HS-5 (cell line): ENCODE measurements at places on chromosomes 2 and 18.

DNA sequence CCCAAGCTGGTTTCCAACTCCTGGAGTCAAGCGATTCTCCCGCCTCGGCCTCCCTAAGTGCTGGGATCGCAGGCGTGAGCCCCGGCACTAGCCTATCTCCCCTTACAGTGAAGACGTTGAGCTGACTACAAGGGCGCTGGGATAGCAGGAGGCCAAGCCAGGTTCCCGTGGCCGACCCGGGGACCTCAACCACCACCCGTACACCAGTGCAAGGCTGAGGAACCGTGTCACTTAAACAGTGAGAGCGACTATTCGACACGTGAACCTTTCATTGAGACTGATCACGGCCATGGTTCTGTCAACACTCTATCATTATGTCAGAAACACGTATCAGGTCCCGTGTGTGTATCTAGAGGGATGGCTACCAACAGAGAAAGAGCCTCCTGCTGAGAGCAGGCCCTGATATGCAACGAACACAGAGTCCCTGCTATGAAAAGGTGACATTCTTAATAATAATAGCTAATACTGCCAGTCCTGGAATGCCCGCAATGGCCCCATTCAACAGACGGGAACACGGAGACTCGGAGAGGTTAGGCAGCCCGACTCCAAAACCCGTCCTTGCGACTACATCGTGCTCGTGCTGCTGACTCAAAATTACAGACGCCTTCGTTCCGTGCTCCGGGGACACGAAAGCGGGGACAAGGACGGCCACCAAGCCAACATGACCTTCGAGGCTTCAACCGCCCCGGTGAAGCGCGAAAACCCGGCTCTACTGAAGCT, 833 bp downstream of the AFG3L2 start:
- DNase-seq: no peak

DNA sequence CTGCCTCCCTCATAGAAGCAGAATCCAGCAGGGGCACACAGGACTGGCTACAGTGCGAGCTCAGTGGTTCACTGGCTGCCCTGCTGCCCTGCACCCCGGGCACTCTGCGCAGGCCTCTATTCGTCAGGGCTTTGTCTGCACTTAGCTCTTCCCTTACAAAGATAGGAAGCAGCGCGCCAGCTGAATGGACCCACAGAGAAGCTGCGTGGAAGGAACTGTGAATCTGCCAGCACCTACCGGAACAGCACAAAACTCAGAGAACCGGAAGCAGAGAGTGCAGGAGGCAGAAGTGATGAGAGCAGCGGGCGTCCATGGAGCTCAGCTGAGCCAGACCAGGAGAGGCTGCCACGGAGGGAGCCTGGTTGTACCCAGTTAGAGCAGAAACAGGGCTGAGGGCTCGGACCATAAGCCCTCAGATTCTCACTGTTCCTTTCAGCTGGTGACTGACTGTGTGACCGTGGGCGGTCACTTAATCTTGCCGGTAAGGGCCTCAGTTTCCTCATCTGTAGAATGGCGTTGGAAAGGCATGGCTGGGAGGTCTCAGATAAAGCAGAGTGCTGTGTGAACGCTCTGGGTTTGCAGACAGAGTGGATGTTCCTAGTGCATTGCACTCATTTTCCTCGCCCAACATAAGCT, 23.1 kb upstream of the SLC66A3 start:
- no peak for DNase-seq

- peak; percentile 6 for DNase-seq
Measured at GRCh38 chr18:43620936-43621335, 343.6 kb upstream of the SYT4 start.

- DNase-seq: no peak
Measured at GRCh38 chr2:14082640-14083039, 549.9 kb upstream of the LRATD1 start.

DNA sequence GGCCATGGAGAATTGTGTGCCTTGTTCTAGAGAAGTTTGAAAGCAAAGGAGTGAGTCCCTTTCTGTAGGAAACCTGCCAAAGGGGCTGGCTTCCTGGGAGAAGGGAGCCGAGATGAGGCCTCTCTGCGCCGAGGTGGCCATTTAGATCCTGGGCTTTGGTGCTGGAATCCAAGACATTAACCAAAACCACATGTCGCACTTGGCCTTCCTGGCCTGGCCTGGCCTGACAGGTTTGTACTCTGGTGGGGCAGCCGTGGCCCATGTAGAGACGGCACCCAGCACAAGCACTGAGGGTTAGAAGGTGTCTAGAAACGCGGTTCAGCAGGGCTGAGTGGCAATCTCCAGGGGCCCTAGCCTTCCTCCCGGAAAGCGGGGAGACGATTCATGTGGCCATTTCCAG, 7.1 kb downstream of the CNNM3 start:
- no peak for DNase-seq

DNA sequence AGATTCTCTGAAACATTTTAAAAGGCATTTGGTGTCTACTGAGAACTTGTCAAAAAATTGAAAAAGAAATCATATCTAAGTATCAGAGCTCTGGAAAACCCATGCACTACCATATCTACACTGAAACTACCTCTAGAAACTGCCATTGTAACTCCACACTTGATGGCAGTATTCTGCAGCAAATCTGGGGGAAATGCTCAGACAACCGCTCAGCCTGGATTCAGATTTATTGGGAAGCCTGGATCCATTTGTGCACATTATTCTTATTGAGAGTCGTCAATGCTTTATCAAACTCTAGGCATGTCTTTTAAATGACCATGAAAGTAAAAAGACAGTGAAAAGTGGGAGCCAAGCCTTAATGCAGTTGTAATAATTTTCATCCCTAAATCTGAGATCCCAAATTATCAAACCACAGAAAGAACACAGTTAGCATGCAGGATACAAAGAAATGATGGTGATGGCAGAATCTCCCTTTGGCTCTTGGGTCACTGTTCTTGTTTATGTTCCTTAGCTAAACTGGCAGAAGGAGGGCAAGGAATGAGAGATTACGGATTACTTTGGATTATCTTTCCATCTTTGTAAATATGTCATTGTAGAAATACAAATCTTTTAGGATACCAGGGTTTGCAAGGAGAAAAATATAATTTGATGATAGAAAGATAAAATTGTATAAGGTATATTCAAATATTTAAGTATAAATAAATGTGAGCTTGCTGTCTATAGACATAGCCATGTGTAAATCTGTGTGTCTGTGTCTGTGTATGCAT, 512.1 kb upstream of the SYT4 start:
- no peak for DNase-seq

- peak; percentile 85 for DNase-seq
Measured at GRCh38 chr2:156341452-156342253, 9.1 kb upstream of the NR4A2 start.

- DNase-seq: no peak
Measured at GRCh38 chr2:84866122-84866521, 14.8 kb downstream of the TRABD2A start.

DNA sequence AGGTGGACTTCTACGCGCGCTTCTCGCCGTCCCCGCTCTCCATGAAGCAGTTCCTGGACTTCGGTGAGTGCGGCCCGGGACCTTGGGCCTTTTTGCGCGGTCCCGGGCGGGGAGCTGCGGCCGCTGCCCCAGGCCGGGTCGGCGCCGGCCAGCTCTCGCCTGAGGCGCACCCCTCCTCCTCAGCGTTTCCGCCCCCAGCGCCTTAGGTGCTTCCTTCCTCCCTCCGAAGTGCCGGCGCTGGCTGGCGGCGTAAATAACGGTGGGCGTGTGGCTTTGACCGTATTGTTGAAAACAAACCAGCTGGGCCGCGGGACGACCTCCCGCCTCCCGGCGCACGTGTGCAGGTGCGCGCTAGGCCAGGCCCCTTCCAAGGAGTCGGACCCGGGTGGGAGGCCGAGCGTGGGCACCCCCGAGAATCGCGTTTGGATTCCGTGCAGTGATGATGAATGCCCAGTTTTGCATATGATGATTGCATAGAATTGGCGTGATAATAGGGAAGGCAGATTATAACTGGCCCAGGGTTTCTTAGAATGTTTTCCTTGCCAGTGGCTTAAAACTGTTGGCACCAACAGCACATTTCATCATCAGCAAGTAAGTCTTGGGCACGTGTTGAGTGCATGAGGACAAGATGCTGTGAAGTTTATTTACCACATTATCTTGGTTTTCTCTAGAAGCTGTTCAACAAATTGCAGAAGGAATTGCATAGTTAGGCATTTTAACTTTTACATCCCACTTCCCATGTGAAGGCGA, 569 bp downstream of the PDK1 start:
- no peak for DNase-seq

DNA sequence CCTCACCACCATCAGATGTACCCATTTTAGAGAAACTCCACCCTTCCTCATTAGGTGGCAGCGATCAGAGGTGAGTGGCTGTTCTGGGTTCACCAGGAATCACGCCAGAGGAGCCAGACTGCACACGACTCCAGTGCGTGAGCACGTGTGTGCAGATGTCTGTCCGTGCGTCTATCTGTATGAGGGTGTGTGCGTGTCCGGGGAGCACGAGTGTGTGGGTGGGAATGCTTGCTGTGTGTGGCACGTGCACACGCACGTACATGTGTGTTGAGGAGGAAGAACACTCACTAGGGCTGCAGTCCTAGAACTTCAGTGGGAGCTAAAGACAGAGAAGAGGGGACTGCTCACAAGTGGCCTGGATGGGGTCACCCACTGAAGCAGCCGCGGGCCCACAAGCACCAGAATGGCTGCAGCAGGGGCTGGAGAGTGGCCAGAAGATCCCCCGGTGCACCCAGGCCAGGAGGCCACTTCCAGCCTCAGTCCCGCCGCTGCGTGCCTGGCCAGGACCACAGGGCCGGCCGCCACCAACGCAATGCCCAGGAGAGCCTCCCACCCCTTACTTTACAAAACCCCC, 13.9 kb downstream of the HDAC4 start:
- no peak for DNase-seq

DNA sequence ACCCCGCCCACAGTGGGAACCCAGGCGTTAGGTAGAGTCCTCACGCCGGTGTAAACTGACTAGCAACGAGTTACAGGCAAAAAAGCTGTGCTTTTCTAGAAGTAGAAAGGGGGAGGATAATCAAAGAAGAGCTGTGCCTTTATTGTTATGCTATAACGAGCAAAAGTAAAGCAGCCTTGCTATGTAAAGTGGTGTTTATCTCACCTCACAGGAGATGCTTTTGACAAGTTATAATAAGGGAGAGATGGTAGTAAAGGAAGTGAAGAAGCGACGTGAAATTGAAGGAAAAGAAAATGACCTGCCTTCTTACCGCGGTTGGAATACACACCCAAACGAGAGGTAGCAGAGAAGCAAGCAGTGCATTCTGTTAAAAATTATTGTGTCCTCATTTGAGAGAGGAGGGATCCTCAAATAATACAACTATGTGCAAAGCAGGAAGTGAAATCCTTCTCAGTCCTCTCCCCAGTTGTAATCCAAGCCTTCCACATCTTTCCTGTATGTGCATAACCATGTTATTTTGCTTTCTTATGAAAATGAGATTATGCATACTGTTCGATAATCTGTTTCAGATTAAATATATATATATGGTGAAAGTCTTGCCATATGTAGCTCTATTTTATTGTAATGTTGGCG, 962 bp downstream of the TANK start:
- DNase-seq: no peak

DNA sequence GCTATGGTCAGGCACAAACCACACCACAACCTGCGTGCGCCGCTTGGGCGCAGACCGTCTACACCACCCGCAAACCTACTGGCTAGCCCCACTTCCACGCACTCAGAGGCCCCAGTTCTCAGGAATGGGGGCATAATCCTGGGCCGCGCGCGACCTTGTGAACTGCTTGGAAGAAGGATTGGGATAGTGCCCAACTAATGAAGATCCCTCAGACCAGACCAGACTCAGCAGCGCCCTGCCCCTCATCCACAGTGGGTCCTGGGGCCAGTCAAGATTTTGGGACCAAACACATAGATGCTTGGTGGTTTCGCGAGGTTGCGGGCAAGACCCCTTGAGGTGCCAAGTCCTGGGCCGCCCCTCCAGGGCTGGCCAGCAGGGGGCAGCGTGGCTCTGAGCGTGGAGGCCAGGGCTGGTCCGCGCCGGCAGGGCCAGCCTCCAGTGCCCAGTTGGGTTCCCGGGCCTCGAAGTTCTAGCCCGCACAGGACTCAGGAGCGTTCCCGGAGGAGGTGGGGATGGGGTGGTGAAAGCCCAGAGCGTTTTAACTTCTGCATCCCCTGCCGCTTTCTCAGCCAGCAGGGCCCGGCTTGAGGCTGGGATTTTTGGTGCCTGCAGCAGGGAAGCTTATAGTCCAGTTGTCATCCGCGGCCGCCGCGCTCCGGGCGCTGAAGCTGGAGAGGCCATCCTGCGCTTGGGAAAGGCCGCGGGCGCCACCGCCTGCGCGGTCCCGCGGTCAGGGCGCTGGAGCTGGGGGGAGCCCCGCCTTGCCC, 8.3 kb downstream of the OSR1 start:
- DNase-seq: no peak

GRCh38 chr2:107235491-107236254, 349.7 kb upstream of the ST6GAL2 start:
- no peak for DNase-seq

- no peak for DNase-seq
Measured at GRCh38 chr2:168304024-168304681, 56.8 kb upstream of the STK39 start.

GRCh38 chr2:170716851-170717598, 1.9 kb downstream of the SP5 start:
- no peak for DNase-seq

DNA sequence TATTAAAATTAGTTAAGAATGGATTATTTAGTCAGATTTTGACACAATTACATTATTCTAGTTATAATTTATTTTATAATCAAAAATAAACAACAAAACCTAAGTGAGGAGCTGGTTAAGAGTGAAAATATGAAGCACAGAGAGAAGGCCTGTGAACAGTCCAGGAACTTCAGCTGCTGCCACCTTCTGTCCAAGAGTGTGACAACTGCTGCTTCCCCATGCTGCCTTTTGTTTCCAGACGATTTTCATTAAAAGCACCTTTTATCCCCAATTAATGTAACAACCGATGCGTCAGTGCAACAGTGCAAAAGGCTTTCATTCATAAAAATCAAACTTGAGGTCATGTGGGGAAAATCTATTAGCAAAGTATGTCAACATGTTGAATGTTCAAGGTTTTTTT, 363.6 kb downstream of the CTNNA2 start:
- DNase-seq: no peak

DNA sequence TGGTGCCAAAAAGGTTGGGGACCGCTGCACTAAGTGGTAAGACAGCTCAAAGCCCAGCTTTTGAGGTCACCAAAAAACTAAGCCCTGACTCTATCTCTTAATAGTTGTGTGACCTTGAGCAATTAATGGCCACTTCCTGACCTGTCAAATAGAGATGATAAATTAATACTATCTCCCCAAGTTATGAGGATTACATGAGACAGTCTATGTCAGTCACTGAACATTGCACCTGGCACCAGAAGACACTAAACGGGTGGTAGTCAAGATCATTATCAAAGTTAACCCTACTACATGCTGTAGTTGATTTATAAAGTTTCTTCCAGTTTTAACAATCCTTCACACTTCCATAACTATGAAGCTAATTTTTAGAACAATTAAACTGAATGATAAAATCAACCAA, 36.5 kb downstream of the STPG4 start:
- no peak for DNase-seq
